ENCODE measurements at places on chromosomes 2 and 18. TPM values are rescaled to one million over a fixed set of nuclear protein-coding genes. Genes with fewer than 3 reads are reported as not detected.

DNA sequence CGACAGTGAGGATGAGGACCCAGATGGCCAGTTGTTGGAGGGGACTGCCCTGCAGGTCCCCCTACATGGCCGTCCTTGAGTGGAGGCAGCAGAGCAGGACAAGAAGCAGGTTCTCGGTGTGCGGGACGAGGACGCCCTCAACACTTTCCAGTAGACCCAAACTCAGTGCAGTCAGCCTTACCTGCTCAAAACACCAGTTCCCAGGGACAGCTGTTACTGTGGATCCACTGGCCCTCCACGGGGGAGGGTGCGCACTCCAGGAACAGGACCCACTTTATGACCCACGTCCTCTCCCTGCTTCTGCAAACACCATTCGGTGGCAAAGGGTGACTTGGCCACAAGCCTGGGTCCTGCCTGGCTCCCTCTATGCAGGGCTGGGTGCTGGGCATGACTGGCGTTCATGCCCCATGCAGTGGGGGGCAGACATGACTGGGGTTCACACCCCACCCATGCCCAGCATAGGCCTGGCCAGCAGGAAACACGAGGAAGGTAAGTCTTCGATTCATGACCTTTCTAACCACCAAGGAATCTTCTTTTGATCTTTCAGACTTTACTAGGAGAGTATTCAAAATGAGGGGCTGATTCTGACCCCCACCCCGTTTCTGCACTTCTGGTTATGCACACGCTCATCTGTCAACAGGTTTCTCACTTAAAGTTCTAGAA lies 233.7 kb downstream of the HDAC4 start:
- DNase-seq, result peak; percentile 15
- H3K27ac ChIP-seq, result no peak overlapping the region
- peaks cover 14% of the 10 kb centered on the region for H3K4me1 ChIP-seq
- H3K27me3 ChIP-seq, result no peaks in the 10 kb centered on the region
- H3K36me3 ChIP-seq, result peaks cover 14% of the 10 kb centered on the region

DNA sequence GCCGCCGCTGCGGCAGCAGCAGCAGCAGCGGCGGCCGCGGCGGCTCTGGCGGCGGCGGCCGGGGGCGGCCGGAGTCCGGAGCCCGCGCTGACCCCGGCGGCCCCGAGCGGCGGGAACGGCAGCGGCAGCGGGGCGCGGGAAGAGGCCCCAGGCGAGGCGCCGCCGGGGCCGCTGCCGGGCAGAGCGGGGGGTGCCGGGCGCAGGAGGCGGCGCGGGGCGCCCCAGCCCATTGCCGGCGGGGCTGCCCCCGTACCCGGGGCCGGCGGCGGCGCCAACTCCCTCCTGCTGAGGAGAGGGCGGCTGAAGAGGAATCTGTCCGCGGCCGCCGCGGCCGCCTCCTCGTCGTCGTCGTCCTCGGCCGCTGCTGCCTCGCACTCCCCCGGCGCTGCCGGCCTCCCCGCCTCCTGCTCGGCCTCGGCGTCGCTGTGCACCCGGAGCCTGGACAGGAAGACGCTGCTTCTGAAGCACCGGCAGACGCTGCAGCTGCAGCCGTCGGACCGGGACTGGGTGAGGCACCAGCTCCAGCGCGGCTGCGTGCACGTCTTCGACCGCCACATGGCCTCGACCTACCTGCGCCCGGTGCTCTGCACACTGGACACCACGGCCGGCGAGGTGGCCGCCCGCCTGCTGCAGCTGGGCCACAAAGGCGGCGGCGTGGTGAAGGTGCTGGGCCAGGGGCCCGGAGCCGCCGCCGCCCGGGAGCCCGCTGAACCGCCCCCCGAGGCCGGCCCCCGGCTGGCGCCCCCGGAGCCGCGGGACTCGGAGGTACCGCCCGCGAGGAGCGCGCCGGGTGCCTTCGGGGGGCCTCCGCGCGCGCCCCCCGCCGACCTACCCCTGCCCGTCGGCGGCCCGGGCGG lies 646 bp downstream of the PHLPP1 start:
- peak overlapping the region; percentile 99 for H3K27ac ChIP-seq
- peak; percentile 94 for DNase-seq
- H3K27me3 ChIP-seq, result no peaks in the 10 kb centered on the region
- peak overlapping the region; percentile 81 for H3K4me3 ChIP-seq

GRCh38 chr2:200394045-200394444 lies 87.6 kb downstream of the SPATS2L start:
- no peak overlapping the region for H3K27ac ChIP-seq
- H3K27me3 ChIP-seq, result no peaks in the 10 kb centered on the region
- H3K36me3 ChIP-seq, result peaks cover 7% of the 10 kb centered on the region
- no peak overlapping the region for H3K4me3 ChIP-seq
- DNase-seq, result no peak

The SCG2 gene
- total RNA-seq, result 0.79 TPM

The OXER1 gene
- total RNA-seq, result 1.2 TPM
